Neural progenitor cell (in vitro differentiated cells): ENCODE measurements at places on chromosomes 7 and 10. TPM values are rescaled to one million over a fixed set of nuclear protein-coding genes. Genes with fewer than 3 reads are reported as not detected.

The FZD1 gene
- 5.1 and 10.9 TPM in 2 replicates for total RNA-seq

The LZTS2 gene
- 34.7 and 111 TPM in 2 replicates for total RNA-seq

The OPALIN gene
- not detected in 2 replicates for total RNA-seq

The PRKCQ gene
- 3.5 TPM in 2 replicates for total RNA-seq

The FGFR2 gene
- total RNA-seq = 76.3 and 99.1 TPM in 2 replicates

The LRRC72 gene
- not detected in 2 replicates for total RNA-seq

The LRRC17 gene
- 4.3 and 4.6 TPM in 2 replicates for total RNA-seq

DNA sequence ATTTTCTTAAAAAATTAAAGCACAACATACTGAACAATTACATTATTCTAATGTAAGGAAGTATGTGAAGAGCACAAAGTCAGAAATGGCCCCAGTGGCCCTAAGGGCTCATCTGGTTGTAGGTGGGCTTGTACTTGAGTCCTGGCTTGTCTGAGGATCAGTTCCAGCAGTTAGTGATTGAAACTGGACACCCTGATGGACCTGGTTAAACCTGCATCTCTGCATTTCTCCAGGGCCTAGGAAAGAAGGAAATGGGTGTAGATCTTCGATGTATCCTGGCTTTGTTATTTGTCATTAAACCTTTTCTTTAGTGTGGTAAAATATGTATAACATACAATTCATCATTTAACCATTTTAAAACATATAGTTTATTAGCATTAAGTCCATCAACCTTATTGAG lies 9.7 kb upstream of the AKR1C2 start:
- no peaks in the 10 kb centered on the region for H3K4me1 ChIP-seq
- DNase-seq = no peak
- H3K27me3 ChIP-seq = no peaks in the 10 kb centered on the region
- no peaks in the 10 kb centered on the region for H3K36me3 ChIP-seq
- no peak overlapping the region for H3K4me3 ChIP-seq
- H3K27ac ChIP-seq = no peak overlapping the region

DNA sequence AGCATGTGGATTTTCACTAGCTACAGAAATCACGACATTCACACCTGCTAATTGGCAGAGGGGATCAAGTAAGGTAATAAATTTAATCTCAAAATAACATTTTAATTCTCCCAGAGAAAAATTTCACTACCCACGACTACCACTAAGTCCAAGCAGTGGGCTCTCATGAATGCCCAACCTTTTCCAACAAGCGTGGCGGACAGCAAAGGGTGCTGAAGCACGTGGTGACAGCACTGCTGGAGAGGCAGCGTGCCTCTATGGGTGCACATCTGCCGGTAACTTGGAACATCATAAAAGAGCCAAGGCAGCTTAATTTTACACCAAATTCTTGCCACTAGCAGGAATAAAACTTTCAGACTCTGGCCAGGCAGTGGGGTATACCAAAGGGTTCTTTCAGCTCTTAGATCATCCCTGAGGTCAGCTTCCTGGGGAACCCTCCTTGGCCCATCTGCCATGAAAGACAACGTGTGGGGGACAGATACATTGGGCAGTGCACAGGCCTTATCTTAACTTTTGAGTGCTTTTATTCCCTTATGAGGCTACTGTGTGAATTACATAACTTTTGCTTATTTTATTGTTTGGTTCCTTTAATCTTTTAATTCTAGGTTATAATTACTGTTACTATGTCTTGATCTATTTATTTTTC lies 206.7 kb upstream of the KCTD7 start:
- H3K27ac ChIP-seq = no peak overlapping the region
- H3K4me1 ChIP-seq = no peaks in the 10 kb centered on the region
- H3K36me3 ChIP-seq = no peaks in the 10 kb centered on the region
- DNase-seq = no peak
- no peaks in the 10 kb centered on the region for H3K27me3 ChIP-seq

- DNase-seq = no peak
- no peak overlapping the region for H3K27ac ChIP-seq
- H3K27me3 ChIP-seq = no peaks in the 10 kb centered on the region
Observed at GRCh38 chr10:98096316-98096715, 38.1 kb upstream of the R3HCC1L start.

DNA sequence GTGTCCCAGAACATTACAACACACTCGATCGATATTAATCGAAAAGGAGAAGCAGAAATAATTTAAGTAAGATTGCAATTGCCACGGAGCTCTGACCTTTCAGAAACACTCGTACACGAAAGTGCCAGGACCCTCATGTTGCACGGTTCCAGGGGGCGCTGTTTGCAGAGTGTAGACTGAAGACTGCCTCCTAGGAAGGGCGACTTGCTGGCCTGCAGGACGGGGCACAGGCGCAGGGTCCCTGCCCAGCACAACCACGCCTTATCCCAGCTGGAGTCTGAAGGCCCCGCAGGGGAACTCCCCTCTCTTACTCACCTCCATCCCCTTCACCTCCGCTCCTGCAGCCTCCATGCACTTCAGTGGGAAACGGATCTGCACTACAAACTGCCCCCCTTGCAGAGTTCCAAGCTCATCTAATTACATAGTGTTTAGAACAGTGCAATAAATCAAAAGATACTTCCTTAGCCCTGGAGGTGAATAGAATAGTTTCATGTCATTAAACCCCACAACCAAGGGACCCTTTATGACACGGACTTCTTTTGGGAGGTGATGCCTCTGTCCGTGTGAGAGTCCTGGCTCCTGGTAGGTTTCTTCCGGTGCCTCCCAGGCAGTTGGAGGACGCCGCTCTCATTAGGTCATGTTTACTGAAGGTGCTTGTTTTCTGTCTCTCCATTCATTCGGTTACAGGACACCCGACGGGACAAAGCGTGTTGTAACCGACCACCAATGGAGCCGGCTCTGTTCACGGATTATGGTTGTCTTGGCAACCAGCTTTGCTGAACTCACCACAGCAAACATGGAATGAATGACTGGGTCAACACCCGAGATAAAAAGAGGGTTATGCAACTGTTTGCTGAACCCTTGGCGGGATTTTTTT lies 262.2 kb downstream of the BAMBI start:
- H3K4me1 ChIP-seq = peaks cover 19% of the 10 kb centered on the region
- peak overlapping the region; percentile 42 for H3K4me3 ChIP-seq
- H3K36me3 ChIP-seq = no peaks in the 10 kb centered on the region

- no peaks in the 10 kb centered on the region for H3K27me3 ChIP-seq
- H3K36me3 ChIP-seq = no peaks in the 10 kb centered on the region
- DNase-seq = no peak
- no peaks in the 10 kb centered on the region for H3K4me1 ChIP-seq
Observed at GRCh38 chr10:82267465-82267864, 392.5 kb downstream of the NRG3 start.

DNA sequence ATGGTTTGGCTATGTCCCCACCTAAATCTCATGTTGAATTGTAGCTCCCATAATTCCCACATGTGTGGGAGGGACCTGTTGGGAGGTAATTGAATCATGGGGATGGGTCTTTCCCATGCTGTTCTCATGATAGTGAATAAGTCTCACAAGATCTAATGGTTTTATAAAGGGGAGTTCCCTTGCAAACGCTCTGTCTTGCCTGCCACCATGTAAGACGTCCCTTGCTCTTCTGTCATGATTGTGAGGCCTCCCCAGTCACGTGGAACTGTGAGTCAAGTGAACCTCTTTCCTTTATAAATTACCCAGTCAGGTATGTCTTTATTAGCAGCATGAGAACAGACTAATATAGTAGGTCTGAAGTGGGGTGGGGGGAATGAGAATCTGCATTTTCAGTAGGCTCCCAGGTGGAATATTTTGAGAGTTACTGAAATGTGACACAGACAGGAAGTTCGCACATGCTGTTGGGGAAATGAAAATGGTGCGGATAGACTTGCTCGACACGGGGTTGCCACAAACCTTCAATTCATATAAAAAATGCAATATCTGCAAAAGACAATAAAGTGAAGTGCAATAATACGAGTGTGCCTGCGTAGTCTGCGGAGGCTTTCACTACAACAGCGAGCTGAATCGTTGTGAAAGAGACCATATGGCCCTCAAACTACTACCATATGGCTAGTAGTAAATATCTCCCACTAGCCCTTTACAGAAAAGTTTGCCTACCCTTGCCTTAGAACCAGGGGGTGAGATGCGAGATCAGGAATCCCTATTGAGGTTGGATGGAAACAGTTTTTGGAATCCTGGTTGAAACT lies 166.1 kb downstream of the GRK5 start:
- H3K4me1 ChIP-seq = peaks cover 32% of the 10 kb centered on the region
- H3K27me3 ChIP-seq = no peaks in the 10 kb centered on the region
- no peak overlapping the region for H3K27ac ChIP-seq
- no peak for DNase-seq
- no peak overlapping the region for H3K4me3 ChIP-seq
- no peaks in the 10 kb centered on the region for H3K36me3 ChIP-seq

DNA sequence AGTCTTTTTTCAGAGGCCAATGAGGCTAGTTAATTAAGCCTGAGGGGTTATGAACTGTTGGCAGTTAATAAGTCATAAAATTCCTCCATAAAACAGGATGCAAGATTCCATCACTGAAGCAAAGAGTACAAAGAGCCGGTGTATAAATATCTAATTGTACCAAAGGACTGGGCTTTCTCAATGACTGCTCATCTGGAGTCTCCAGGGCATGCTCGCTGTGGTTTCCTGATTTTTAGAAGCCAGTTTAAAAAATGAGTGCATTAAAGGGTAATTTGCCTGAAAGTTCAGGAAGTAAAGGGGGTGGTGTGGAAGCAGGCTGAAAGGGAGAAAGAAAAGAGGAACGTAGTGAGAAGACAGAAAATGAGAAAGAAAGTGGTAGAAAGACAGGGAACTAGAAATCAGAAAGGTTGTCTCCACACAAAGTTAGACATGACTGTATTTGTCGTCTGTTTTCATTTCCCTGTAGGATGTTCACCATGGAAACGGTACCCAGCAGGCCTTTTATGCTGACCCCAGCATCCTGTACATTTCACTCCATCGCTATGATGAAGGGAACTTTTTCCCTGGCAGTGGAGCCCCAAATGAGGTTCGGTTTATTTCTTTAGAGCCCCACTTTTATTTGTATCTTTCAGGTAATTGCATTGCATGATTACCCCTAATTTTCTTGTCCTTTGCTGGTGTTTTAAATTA lies 282.3 kb downstream of the TWIST1 start:
- no peak overlapping the region for H3K27ac ChIP-seq
- no peak overlapping the region for H3K4me3 ChIP-seq
- H3K4me1 ChIP-seq = no peaks in the 10 kb centered on the region
- no peaks in the 10 kb centered on the region for H3K27me3 ChIP-seq
- no peaks in the 10 kb centered on the region for H3K36me3 ChIP-seq
- DNase-seq = no peak

DNA sequence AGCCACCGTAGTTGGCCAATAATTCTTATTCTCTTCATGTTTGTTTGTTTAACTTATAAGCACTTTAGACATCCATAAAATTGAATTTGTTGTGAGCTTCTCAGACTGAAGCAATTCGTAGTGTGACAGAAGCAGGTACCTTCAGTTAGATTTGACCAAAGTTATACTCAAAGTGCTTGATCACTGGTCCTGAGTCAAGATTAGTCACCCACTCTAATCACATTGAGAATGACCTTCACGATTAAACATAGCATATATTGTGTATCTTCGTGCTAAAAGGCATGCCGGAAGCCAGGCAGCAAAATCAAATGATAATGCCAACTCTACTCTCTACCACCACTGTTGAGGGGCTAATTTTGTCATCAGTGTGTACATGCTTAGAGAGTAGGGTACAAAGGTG lies 763.7 kb upstream of the MBL2 start:
- no peaks in the 10 kb centered on the region for H3K27me3 ChIP-seq
- H3K36me3 ChIP-seq = no peaks in the 10 kb centered on the region
- no peaks in the 10 kb centered on the region for H3K4me1 ChIP-seq
- no peak overlapping the region for H3K4me3 ChIP-seq
- no peak overlapping the region for H3K27ac ChIP-seq
- DNase-seq = no peak

DNA sequence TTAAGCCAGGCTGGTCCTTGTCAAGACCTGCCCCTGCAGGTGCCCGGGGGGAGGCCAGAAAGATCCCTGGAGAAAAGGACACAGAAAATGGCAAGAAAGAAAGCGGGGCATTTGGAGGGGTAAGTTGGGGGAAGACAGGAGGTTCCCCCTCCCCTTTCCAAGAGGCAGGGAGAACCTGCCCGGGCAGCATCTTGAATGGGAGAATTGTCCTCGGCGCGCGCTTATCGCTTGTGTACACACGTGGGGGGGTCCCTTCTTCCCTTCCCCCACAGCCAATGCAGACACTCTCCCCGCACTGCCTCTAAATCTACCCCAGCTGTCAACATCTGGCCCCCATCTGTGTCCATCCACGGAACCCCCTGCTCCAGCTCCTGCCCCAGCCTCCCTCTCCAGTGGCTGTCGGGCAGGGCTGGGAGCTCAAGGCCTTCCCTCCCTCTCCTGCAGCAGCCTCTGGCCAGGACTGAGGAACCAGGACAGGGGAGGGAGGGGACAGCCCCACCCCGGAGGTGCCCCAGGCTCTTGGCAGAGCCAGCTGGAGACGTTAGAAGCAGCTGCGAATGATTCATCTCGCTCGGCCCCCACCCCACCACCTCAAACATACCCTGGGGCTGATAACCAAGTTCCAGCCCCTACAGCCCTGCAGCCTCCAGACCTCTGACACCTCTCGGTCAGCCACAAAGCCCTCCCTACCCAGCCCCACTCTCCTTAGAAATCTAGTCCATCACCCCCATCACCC lies 25.3 kb downstream of the EPHB4 start:
- H3K27me3 ChIP-seq = no peaks in the 10 kb centered on the region
- no peak overlapping the region for H3K27ac ChIP-seq

DNA sequence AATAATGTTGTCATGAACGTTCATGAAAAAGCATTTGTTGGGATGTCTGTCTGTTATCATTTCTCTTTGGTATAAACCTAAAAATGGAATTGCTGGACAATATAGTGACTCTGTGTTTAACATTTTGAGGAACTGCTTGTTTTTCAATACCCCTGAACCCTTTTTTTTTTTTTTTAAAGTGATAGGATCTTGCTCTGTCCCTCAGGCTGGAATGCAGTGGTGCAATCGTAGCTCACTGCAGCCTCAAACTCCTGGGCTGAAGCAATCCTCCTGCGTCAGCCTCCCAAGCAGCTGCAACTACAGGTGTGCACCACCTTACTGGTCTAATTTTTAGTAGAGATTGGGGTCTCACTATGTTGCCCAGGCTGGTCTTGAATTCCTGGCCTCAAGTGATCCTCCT lies 15.1 kb upstream of the LMTK2 start:
- no peak overlapping the region for H3K4me3 ChIP-seq
- no peaks in the 10 kb centered on the region for H3K27me3 ChIP-seq
- H3K27ac ChIP-seq = no peak overlapping the region
- DNase-seq = no peak
